ENCODE measurements at places on chromosomes 4 and X. TPM values are rescaled to one million over a fixed set of nuclear protein-coding genes. Genes with fewer than 3 reads are reported as not detected.

Gene PRKX
- total RNA-seq: 19.2 TPM

Gene C4orf50
- not detected for total RNA-seq

Gene ARHGEF9
- 13.5 TPM for total RNA-seq

Gene NR3C2
- 0.78 TPM for total RNA-seq

Gene LRAT
- not detected for total RNA-seq

Gene CXCL6
- total RNA-seq: 0.59 TPM

Gene SULT1B1
- 10.6 TPM for total RNA-seq

Gene ADGRG2
- 11.9 TPM for total RNA-seq

Gene DMRTC1B
- total RNA-seq: not detected

Gene DLG3
- 2.2 TPM for total RNA-seq

Gene RBM41
- 10.3 TPM for total RNA-seq

Gene MAGEC1
- total RNA-seq: not detected

Gene NXF2B
- total RNA-seq: not detected

Gene PDLIM5
- total RNA-seq: 107 TPM

Gene CHRDL1
- 1.4 TPM for total RNA-seq

Gene WDR1
- total RNA-seq: 244 TPM

Gene NLGN3
- 0.37 TPM for total RNA-seq

Gene CLNK
- total RNA-seq: not detected

Gene PHEX
- 1.1 TPM for total RNA-seq

Gene DAPP1
- not detected for total RNA-seq

Gene RAB40AL
- 0.78 TPM for total RNA-seq

Gene CLDN2
- total RNA-seq: not detected

Gene PRDX4
- 268 TPM for total RNA-seq

Gene IL2
- not detected for total RNA-seq

Gene NLGN4X
- not detected for total RNA-seq

Gene SMARCA1
- total RNA-seq: 18.0 TPM

Gene GPR173
- 3.1 TPM for total RNA-seq

Gene CSAG3
- total RNA-seq: not detected

Gene CXorf49
- not detected for total RNA-seq

Gene XAGE1A
- not detected for total RNA-seq

Gene OCIAD1
- 80.5 TPM for total RNA-seq

Gene GPRIN3
- under 0.01 TPM for total RNA-seq

Gene GUCY1B1
- total RNA-seq: 4.8 TPM

Gene INTS6L
- total RNA-seq: 2.2 TPM

Gene DIAPH2
- total RNA-seq: 28.7 TPM

Gene SH3D19
- total RNA-seq: 86.0 TPM

Gene GPC4
- 5.5 TPM for total RNA-seq

Gene DDX60
- 5.1 TPM for total RNA-seq

Gene SATL1
- not detected for total RNA-seq

Gene CT55
- total RNA-seq: not detected

Gene CXCL13
- not detected for total RNA-seq

Gene ALAS2
- total RNA-seq: not detected

All from subcutaneous preadipocyte (primary cell).